ENCODE measurements at places on chromosomes 3 and 15.

DNA sequence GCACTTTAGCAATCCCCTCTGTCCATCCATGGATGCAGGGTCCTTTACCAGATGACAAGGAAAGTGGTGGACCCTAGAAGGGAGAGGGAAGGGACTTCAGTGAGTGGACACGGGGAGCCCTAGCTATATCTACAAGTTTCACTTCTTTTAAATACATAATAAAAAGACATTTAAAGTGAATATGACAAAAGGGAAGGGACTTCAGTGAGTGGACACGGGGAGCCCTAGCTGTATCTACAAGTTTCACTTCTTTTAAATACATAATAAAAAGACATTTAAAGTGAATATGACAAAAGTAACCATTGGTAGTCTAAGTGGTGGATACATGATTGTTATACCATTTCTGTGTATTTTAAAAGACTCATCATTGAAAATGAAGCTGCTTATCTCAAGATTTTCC is 81.9 kb upstream of the HES1 start:
- DNase-seq = no peak

DNA sequence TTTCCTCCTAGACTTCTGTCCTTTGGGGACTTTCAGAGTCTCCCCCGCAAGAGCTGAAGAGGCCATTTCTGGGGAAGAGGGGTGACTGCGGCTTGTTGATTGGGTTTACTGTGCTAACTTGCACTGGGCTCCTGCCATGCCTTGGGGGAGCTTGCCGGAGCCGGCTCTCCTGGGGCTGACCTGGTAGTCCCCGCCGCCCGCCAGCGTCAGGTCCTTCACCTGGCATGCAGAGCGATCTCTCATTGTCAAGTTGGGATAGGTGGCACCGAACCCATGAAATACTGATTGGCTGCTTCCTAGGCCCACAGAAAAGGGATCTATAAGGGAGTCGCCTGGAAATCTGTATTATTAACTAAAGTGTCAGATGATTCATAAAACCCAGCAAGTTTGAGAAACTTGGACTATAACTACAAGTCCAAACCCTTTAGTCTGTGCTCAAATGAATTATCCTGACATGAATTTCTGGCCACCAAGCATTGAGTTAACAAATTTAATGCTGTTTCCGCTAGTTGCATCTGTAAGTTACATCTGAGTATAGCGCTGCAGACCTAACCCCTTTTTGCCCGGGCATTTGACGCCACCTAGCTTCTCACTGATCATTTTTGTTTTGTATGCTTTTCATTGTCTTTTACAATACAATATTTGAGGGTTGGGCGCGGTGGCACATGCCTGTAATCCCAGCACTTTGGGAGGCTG is 607 bp upstream of the IMP3 start:
- peak; percentile 78 for DNase-seq

DNA sequence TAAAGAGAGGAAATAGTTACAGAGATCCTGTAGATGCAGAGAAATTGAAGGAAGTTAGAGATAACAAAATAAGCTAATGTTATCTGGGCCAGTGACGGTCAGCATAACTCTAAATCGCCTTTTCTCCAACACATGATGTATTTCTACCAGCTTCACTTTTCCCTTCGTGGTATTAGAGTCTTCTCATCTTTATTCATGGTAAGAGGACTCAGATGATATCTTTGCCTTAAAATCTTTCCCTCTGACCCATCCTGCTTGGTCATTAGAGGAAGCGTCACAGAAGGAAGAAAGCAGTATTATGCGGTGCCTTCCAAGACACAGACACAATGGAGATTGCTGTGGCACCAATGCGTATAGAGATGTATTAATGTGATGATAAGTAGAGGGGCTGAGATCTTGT is 320.7 kb upstream of the GOLIM4 start:
- DNase-seq = no peak

DNA sequence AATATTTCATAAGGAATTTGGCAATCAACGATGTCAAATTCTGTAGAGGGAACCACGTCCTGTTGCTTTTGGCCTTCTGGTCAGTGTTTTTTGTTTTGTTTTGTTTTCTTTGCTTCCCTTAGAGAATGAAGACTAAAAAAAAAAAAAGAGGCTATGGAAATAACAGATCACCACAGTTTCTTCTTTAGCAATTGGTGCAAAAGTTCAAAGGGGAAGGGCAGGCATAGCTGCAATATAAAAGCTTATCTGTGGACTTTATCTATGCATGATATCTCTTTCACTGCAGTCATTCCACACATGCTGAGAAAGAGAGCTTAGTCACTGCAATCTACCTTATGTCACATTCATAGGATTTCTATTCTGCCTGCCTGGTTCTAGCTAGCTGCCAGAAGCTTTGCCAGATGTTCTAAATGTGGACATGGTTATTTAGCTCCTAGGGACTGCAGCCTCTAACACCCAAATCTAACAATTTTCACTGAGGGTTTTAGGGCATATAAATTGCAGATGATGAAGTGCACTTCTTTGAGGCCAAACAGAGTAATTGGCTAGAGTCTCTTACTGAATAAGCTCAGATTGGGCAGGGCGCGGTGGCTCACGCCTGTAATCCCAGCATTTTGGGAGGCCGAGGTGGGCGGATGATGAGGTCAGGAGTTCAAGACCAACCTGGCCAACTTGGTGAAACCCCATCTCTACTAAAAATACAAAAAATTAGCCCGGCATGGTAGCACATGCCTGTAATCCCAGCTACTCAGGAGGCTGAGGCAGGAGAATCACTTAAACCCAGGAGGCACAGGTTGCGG is 637.2 kb downstream of the NTRK3 start:
- DNase-seq = no peak

DNA sequence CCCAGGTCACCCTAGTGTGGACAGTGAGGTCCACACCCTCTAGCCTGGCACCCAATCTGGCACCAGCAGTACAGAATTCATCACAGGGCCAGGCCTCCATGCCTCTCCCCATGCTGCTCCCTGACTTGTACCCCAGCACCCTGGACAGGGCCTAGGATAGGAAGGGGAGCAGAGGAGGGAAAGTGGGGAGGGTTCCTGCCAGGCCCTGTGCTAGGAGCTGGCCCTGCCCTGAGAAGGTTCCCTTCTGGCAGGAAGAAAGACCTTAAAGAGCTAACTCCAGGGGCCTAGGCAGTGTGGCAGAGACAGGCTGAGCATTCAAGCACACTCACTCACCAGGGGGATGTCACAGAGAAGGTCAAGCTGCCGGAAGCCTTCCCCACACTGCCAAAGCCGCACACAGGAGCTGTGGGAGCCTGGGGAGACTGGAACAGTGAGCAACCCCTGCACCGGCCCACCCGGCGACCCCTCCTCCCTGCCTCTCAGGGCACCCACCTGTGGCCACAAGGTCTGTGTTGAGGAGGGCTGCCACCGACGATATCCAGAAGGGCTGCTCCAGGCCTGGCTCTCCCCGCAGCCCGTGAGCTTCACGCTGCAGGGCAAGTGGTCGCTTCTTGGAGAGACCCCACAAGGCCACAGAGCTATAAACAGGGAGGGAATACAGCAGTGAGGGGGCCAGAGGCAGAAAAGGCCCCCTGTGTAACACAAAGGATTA is 7.4 kb downstream of the RRP9 start:
- no peak for DNase-seq

DNA sequence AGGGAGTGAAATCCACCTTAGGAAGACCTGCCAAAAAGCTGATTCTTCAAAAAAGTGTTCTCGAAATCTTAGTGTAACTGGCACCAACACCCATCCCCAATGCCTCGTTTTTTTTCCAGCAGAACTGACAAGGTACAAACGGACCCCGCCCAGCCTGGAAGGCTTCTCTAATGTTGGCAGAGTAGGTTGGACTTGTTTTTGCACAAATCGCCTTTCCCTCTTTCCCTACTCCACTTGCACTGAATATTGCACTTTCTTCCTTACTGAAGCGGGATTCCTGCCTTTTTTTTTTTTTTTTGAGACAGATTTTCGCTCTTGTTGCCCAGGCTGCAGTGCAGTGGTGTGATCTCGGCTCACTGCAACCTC is 544 bp upstream of the TIMMDC1 start:
- DNase-seq = peak; percentile 24

DNA sequence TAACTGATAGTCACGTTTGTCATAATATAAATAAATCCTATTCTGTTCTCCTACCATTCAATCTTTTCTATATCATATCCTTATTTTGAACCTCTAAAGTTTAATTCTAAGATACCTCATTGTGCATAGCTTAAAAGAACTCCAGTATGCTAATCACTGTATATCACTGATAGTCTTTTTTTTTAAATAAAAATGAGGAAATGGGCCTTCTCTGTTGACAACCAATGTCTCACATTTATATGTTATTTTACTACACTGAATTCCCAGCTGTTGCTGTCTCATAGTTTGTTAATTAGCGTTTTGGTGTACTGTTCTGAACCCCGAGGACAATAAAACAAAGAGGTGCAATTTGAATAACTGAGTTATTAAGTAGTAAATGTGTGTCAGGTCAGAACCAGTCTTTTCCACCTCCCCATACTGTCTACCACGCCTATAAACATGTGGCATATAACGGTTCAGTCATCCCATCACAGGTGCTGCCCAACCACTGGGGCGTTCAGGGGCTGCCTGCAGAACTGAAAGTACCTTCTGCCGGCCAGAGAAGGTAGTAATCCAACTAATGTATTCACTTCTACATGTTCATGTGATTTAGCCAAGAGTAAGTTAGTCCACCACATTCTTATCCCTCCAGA is 14.9 kb downstream of the CBLB start:
- DNase-seq = peak; percentile 22

DNA sequence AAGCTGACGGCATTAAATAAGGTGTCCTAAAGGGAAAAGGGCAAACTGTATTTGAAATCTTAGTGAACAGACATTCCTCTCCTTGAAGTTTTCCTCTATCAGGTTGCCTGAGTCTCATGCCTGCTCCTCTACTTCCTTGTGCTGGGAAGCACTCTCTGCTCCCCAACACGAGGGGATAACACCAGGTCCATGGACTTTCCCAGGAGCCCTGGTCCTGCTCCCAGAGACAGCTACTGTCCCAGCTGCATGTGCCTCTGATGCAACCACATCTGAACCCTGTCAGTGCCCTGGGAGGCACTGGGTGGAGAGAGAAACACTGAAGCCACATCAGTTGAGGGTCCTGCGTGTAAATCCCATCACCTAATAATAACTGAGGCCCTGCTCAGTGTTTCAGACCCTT is 7.4 kb downstream of the TLR9 start:
- DNase-seq = no peak

DNA sequence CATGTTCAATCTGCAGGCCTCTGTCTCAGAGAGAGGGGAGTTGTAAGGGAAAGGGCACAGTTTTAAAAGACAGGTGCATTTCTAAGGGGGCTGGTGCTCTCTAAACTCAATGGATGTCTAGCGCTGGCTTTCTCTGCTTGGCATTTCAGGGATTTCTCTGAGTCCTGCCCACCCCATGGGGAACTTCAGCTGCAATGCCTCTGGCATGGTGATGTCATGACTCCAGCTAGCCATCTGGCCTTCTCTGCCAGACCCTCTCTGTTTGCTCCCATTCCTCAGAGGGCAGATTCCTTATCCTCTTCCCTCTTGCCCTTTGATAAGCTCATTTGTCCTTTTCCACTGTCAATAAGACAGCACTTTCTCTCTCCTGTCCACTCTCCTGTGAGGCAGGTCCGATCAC is 40.8 kb downstream of the RPLP1 start:
- peak; percentile 4 for DNase-seq

GRCh38 chr3:64975147-64975546 is 287.3 kb upstream of the ADAMTS9 start:
- DNase-seq = no peak

- peak; percentile 52 for DNase-seq
Observed at GRCh38 chr3:79517766-79518413, 249.9 kb downstream of the ROBO1 start.

- no peak for DNase-seq
Observed at GRCh38 chr15:80557441-80558234, 137.5 kb upstream of the ABHD17C start.

DNA sequence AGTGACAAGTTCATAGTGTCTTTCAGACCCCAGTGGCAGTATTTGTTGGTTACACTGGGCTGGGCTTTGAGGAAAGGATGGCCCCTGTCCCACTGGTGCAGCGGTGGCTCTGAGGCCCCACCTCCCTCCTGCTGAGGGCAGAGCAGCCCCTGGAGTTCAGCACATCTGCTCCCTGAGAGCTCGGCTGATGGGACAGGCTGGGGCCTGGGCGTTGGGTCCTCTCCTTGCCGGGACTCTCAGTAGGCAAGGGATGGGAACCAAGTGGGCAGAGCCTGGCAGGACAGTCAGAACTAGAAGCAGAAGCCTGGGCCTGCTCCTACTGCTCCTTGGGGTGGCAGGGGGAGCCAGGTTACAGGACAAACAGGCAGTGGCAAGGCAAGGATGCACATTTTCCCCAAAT is 114.5 kb downstream of the NUP210 start:
- DNase-seq = no peak
